Activated CD8-positive, alpha-beta T cell treated with anti-CD3 and anti-CD28 coated beads for 36 hours (primary cell): ENCODE measurements at places on chromosomes 1 and 21. TPM values are rescaled to one million over a fixed set of nuclear protein-coding genes. Genes with fewer than 3 reads are reported as not detected.

GRCh38 chr1:21332554-21333311 lies 42.5 kb upstream of the ECE1 start:
- DNase-seq, result peak; percentile 31

GRCh38 chr1:54239035-54239383 lies 39.0 kb downstream of the MRPL37 start:
- no peak for DNase-seq

The LY9 gene
- 19.5 TPM for total RNA-seq

DNA sequence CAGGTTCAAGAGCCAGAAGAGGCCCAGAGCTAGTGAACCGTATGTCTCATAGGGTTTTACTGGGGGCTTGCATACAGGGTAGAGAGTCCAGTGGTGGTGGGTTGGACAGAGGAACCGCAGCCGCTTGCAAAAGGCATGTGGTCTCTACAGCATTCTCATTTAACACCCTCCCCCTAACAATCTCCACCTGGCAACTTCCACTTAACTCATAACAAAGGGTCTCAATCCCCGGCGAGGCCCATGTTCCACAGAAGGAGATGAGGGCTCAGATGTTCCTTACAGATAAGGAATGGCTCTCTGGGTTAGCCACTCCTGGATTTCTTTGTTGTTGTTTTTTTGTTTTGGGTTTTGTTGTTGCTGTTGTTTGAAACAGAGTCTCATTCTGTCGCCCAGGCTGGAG lies 106.1 kb downstream of the APP start:
- DNase-seq, result no peak

DNA sequence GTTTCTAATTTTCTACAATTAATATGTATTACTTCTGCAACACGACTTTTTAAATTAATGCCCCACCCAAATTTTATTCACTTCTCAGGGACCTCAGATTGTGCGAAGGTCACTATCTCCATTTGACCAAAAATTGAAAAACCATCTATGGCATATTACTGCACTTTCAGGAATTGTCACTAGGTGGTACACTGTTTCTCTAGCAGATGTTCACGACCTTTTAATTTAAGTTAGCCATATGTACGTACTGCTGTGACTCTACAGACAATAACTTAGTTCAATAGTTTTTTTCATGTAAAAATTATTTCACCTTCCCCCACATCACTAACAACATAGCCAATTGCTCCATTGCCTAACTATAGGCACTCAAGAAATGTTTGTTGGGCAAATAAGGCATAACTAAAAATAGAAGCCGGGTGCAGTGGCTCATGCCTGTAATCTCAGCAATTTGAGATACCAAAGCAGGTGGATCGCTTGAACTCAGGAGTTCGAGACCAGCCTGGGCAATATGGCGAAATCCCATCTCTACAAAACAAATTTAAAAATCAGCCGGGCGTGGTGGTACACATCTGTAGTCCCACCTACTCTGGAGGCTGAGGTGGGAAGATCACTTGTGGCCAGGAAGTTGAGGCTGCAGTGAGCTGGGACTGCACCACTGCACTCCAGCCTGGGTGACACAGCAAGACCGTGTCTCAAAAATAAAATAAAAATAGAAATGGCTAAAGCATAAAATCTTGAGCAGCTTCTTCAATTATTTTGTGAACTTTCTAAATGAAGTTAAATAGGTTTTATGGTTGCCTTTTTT lies 75.7 kb upstream of the PKN2 start:
- peak; percentile 8 for DNase-seq

- DNase-seq, result no peak
Measured at GRCh38 chr1:42305639-42306038, 29.4 kb downstream of the FOXJ3 start.

The ERVH48-1 gene
- 0.18 TPM for total RNA-seq

The ITLN2 gene
- not detected for total RNA-seq

- no peak for DNase-seq
Measured at GRCh38 chr1:115539061-115539460, 102.7 kb upstream of the VANGL1 start.
